Neural progenitor cell (in vitro differentiated cells): ENCODE measurements at places on chromosomes 12 and 14. TPM values are rescaled to one million over a fixed set of nuclear protein-coding genes. Genes with fewer than 3 reads are reported as not detected.
A peak's percentile ranks its signal among the peaks of the same experiment; 100 is the strongest.

POTEG gene
- total RNA-seq: not detected in 2 replicates

GRCh38 chr12:83106873-83107272, 420.2 kb downstream of the TMTC2 start:
- H3K36me3 ChIP-seq: no peaks in the 10 kb centered on the region
- DNase-seq: no peak
- H3K4me3 ChIP-seq: no peak overlapping the region
- H3K4me1 ChIP-seq: no peaks in the 10 kb centered on the region
- H3K27me3 ChIP-seq: no peaks in the 10 kb centered on the region

DNA sequence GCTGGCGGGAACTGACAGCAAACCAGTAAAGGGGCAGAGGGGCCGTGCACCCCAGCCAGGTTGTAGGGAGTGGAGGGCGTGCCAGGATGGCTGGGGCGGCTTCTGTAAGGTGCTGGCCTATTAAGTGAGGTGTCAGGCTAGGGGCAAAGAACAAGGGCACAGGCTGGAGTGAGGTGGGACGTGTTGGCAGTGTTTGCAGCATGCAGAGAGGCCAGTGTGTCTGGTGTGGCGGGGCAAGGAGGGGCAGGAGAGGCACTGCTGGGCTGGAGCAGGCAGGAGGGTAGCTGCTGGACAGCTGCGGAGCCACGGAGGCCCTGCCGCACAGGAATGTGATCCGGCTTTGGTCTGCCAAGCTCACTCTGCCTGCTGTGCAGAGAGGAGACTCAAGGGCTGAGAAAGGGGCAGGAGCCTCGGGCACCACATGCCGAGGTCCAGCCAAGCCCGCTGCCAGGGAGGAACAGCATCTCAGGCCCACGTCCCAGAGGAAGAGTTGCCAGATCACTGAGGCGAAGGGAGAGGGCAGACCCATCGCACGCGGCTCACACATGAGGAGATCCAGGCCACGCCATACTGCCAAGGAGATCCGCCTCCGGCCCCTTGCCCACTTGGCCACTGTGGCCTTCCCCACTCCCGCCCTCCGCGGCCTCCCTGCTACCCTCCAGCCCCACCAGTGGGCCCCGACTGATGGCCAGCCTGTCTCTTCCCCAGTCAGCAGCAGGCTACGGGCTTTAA, 46.8 kb downstream of the AMN start:
- H3K4me1 ChIP-seq: no peaks in the 10 kb centered on the region
- no peak for DNase-seq
- no peak overlapping the region for H3K27ac ChIP-seq
- H3K36me3 ChIP-seq: peaks cover 2% of the 10 kb centered on the region

DNA sequence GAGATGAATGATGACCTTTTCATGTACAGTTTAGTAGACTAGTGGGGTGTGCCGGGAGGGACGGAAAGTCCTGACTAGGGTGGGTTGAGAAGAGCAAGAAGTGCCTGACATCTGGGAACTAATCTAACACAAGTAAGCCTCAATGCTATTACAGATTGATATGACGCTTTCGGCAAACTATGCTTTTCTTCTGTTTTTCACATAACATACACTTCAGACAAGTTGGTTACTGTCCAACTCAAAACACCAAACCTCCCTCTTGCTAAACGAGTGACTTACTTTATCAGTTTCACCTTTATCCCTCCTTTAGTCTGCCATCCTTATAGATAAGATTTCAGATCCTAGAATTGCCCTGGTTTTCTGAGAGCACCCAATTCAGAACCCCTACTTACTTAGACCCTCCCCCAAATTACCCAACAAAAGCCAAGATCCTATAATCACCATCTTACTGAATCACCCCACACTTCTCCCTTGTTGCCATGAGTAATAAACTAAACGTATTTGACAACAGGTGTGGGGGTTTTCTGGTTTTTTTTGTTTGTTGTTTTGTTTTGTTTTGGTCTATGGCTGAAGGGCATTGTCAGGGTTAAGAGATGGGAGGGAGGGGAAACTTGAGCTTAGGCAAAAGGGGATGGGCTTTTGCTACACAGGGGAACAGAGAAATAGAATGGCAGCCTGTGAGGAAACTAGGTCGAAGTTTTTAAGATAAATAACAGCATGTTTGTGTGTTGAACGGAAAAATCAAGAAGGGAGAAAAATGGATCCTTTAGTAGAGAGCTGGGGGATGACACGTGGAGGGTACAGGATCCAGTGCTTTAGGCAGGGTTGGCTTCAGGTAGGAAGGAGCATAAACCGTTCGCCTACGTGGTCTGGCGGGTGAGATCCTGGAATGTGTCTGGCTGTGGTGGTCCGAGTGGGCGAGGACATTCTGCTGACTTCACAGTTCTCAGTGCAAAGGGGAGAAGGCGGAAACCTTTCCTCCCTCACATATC, 6.1 kb upstream of the PSMA3 start:
- no peak overlapping the region for H3K27ac ChIP-seq
- peaks cover 1% of the 10 kb centered on the region for H3K4me1 ChIP-seq
- no peaks in the 10 kb centered on the region for H3K27me3 ChIP-seq
- no peak for DNase-seq
- H3K4me3 ChIP-seq: peak overlapping the region; percentile 73

DNA sequence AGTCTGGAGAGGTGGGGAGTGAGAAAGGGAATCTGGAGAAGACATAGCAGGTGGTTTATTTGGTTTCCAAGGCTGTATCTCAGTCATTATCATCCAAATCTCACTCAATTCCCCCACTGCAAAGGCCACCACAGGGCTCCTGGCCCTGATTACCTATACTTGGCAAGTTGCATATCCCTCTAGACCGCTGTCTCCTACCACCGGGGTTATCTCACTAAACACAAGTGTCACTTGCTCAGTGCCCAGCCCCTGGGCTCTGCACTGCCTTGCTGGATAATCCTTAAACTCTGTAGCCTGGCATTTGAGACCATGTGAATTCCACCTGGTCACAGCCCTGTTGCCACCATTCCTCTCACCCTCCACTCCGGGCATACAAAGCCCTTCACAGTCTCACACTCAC, 119.0 kb downstream of the RTN1 start:
- H3K4me3 ChIP-seq: no peak overlapping the region
- no peak overlapping the region for H3K27ac ChIP-seq
- H3K4me1 ChIP-seq: peaks cover 5% of the 10 kb centered on the region
- DNase-seq: no peak
- H3K36me3 ChIP-seq: no peaks in the 10 kb centered on the region
- H3K27me3 ChIP-seq: no peaks in the 10 kb centered on the region

DNA sequence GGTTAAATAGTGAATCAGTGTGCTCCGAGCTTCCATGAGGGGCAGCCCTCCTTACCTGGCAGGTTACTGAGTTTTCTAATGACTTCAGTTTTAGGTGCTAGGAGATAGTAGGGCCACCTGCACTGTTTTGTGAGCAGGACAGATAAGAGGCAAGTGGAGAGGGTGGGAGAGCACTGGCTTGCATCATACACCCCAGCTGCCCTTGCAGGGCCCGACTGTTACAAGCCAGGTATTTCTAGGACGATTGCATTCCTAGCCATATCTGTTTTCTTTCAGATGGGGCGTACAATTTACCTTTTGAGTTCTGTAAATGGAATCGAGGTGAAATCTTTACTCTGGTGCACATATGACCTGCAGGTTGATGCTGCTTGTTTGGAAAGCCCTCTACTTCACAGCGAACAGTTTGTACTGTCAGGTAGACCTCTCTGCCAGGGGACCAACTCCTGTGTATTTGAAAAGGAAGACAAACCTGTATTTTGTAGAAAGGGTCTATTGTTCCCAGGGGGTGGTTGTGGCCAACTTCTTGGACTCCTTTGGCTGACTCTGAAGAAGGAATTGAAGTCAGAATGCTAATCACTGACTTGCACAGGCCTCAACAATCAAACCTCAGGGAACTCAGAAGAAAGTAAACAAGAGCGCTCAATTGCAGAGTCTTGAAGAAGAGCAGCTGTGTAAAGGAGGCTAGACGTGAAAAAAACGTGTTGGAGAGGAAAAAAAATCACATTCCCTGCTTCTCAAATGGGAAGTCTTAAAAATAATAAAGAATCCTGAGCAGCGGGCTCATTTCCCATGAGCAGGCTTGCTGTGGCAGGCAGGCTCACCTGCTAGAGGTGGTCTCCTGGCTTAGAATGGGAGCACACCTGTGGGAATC, 57.3 kb downstream of the ETV6 start:
- no peaks in the 10 kb centered on the region for H3K27me3 ChIP-seq

GRCh38 chr14:78637489-78637888, 467.3 kb downstream of the NRXN3 start:
- no peak for DNase-seq
- peaks cover 34% of the 10 kb centered on the region for H3K4me1 ChIP-seq
- H3K27me3 ChIP-seq: no peaks in the 10 kb centered on the region
